HFF-Myc (cell line): ENCODE measurements at places on chromosomes 5 and 9.

DNA sequence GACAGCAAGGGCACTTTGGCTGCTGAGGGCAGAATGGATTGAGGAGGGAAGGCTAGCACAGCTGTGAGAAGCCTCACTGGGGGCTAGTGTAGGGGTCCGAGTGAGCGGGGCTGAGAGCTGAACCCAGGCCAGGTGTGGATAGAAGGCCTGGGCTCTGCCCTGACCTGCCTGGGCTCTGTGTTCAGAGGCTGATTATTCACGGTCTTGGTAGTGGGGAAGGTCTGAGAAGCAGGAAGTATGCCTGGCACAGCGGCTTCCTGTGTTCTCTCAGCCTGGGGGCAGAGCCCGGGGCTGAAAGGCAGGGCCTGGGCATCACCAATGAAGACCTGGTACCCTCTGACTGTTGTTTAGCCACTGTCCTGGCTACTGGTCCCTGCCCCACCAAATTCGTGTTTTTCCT lies 136.4 kb upstream of the TBC1D2 start:
- no peak for DNase-seq

DNA sequence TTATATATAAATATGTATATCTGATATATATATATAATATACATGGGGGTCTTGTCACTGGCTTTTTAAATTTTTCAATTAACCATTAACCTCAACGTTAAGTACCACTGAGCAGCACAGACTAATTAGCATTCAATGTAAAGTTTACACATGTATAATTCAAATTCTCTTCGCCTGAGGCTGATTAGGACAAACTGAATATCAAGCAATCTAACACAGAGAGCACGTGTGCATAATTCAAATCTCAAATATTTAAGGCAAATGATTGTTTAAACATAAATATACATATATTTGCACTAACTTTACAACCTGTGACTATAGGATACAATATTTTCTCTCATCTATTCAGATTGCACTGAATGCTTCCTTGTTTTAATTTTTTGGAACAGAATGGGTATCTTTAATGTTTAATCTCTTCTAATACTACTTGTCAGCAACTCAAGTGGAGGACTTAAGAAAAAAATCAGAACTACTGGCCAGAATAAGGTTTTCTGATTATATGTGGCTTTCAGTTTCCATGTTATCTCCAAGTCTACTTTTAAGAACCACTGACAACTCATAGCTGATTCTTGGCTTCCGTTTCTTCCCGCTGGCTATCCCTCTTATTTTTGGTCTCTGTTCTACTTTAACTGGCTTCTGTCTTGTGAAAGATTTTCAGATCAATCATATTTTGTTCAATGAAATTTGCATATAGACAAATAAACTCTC lies 204.8 kb downstream of the MLLT3 start:
- DNase-seq = no peak

DNA sequence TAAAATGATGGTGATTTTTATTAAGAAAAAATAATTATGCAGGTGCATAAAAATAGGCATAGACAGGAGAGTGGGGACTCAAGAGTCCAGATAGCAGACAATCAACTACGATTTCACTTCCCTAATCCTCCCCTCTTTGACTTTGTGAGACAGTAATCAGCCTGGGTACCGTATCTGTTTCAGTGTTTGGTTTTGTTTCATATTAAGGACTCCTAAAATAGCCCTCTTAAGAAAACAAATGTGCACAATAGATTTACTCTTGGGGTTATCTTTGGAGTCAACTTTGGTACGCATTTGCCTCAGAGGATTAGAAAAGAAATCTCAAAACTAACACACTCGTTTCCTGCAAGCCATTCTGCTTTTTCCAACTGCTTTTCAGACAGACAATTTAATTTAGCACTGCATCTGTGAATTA lies 96.3 kb downstream of the ZNF608 start:
- DNase-seq = no peak

DNA sequence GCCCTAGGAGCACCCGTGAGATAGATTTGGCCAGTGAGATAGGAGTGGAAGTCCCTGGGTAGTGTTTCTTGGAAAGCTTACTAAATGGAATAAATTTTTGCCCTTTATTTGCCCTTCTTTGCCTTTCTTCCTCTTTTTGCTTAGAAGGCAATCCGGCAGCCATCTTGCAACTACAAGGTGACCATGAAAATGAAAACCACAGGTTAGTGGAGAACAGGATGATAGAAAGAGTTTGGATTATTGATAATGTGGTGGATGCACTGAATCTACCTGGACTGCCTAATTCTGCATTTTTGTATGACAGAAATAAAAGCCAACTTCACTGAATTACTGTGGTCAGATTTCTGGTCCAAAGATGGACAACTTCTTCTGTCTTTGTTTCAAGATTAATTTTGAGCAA lies 33.2 kb downstream of the TARS1 start:
- no peak for DNase-seq

DNA sequence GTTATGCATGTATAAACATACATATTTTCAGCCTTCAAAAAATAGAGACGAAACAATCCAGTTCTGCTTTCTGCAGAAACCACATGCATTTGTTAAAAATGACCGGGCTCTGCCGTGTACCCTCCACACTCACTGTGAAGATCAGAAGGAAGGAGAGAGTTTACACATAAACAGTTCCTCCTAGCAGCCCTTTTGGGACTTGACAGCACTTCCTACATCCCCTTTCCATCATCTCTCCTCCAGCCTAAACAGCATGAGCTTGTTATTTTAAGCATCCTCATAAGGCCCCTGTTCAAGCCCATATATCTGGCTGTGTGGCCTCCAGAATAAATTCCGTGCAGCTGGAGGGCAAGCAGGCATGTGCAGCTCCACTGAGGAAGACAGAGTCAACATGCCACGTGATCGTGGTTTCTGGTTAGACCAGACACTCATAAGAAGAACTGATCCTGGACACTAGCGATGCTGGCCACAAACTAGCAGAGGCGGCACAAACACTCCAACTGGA lies 42.2 kb downstream of the NIPAL4 start:
- DNase-seq = no peak

DNA sequence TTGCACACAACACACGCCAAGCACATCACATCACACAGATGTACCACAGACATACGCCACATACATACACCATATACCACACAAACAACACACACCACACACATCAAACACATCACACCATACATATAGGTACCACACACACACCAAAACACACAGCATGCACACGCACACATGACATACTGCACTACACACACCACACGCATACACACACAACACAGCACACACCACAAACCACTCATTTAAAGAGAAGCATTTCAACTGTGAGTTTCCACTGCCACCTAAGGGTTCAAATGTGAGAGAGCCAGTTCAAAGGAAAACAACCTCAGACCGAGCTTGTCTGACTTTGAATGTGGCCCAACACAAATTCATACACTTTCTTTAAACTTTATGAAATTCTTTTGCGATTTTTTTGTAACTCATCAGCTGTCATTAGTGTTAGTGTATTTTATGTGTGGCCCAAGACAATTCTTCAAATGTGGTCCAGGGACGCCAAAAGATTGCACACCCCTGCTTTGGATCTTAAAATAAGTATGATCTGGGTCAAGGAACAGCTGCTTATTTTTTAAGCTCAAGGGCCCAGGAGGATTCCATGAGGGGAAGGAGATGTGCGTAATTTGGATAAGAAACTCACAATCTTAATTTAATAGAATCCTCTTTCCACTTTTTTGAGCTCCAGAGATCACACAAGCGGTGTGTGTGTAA lies 494.6 kb downstream of the GADD45G start:
- DNase-seq = no peak

GRCh38 chr5:146213210-146213826 lies 9.9 kb downstream of the RBM27 start:
- no peak for DNase-seq

DNA sequence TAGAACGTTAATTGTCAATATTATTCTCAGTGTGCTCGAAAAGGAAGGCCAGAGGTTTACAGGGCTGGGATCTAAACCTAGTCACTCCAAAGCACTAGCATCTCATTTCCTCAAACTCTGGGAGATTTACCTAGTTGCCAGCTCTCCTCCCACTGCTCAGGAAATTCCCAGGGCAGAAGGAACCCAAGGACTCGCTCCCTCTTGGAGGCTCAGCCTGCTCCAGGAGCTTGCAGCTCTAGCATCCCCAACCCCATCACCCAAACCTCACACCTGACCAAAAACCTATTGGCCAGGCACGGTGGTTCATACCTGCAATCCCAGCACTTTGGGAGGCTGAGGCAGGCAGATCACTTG lies 26.0 kb downstream of the SERINC5 start:
- DNase-seq = no peak

DNA sequence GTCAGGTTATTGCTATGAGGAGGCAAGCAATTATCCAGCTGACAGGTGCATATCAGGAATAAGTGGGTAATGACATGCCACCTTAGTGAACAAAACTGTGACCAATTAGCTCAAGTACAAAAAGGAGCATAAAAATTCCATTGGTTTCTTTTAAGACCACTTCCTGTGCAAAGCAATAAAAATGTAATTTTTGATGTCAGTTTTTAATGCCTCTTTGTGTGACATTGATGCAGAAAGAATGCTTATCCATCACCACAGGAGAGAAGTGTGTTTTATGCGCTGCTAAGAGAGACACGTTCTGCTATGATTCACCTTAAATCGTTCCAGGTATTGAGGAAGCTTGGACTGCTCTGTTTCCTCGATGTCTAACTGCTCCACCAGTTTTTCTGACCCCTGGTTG lies 96.7 kb downstream of the MRPS27 start:
- DNase-seq = no peak

GRCh38 chr9:14313951-14314423 lies at the start of gene NFIB:
NFIB (minus strand) TSS chr9:14314141; CDS start chr9:14313511, 630 bp downstream.
- DNase-seq = no peak

DNA sequence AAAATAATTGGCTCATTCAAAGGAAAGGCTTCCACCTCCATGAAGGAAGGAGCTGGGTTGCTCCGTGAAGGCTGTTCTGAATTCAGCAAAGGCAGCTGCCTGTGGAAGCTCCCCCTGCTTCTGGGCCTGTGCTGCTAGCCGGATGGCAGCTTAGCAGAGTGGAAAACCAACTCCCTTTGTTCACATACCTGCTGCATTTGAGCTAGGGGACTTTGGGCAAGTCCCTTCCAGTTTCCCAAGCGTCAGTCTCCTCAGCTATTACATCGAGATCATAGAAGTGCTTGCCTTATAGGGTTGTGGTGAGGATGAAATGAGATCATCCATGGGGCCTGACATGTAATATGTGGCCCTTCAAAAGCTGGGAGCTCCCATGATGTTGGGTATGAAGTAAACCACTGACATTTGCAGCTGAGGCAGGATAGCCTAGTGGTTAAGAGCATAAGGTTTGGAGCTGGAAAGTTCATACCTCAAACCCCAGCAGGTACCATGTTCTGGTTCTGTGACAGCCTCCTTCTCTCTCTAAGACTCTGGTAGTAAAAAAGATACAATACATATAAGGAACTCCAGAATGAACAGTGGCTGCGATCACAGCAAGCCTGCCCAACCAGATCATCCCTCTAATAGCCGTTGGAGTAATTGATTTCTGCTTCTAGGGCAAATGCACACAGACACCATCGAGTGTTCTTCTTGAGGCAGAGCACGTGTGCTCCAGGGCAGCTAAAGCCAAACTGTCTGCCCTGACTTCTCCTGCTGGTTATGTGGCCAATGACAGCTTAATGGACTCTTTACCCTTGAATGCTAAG lies 11.0 kb upstream of the DENND1A start:
- DNase-seq = no peak

DNA sequence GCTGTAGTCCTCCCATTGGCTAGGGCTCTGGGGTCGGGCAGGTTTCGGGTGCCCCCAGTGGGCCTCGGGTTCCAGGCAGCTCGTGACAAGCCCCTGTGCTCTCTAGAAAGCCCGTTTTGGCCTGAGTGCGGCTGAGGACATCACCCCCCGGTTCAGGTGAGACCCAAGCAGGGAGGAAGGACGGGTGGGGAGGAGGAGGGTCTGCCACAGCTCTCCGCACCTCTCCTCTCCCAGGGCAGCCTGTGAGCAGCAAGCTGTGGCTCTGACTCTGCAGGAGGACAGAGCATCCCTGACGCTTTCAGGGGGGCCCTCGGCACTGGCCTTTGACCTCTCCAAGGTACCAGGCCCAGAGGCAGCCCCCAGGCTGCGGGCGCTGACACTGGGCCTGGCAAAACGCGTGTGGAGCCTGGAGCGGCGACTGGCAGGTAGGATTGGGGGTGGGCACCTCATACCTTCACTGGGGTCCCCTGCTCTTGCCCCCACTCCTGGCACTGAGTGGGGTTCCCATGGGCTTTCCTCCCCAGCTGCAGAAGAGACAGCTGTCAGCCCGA lies 672 bp downstream of the PAXX start:
- DNase-seq = no peak

DNA sequence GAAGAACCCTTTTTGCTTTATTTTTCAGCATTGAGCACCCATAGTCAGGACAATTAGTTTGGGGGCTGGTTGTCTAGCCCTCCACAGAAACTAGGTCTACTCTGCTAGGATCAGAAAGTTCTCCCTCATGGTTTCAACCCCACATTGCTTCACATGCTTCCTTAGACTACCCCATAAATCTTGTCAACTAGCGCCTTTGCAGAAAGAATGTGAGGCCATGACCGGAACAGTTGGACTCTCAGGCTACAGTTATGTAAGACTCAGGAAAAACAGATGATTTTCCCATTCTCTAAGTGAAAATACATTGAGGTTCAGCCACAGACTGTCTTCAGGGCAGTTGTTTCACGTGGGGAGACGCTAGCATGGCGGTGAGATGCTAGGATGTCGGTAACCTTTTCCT lies 255.6 kb downstream of the NR3C1 start:
- DNase-seq = no peak

DNA sequence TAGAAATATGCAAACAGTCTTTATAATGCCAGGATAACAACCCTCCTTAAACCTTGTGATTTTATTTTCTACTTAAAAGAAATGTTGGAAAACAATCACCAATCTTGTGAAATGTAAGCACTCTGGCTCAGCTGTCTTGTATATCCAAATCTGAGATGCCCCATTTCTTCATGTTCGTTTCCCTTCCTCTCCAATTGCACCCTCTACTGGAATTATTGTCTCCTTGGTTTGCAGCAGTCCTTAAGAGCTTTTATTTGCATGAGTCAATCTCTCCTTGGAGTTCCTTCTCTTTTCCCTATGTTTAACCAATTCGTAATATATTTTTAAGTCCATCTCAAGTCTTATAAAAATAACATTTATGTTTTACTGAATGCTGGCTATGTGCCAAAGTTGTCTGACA lies 362.0 kb upstream of the CDH10 start:
- DNase-seq = no peak

- DNase-seq = no peak
These were observed 11.2 kb downstream of the IRX2 start for GRCh38 chr5:2740051-2740875.

- DNase-seq = no peak
These were observed 179.6 kb downstream of the GNAQ start for GRCh38 chr9:77851882-77852595.

- DNase-seq = no peak
These were observed 187.4 kb downstream of the DCP2 start for GRCh38 chr5:113164021-113164420.
